Dermis lymphatic vessel endothelial cell (primary cell): ENCODE measurements at places on chromosomes 11 and 22. TPM values are rescaled to one million over a fixed set of nuclear protein-coding genes. Genes with fewer than 3 reads are reported as not detected.

Gene STK33
- total RNA-seq, result 0.76 and 1.4 TPM in 2 replicates

Gene KCNC1
- total RNA-seq, result not detected in 2 replicates

Gene NPAS4
- not detected in 2 replicates for total RNA-seq

Gene FGF4
- not detected in 2 replicates for total RNA-seq

Gene SAA4
- not detected in 2 replicates for total RNA-seq

Gene CECR2
- total RNA-seq, result under 0.01 TPM in 1 of 2 replicates, not detected in the other

Gene RGL4
- total RNA-seq, result not detected in 2 replicates

Gene LRRN4CL
- total RNA-seq, result 0.43 and 0.60 TPM in 2 replicates

Gene MMP12
- not detected in 2 replicates for total RNA-seq

Gene KCNJ11
- total RNA-seq, result 0.65 and 1.1 TPM in 2 replicates

Gene SSTR3
- not detected in 2 replicates for total RNA-seq

Gene SHANK3
- 9.4 and 17.3 TPM in 2 replicates for total RNA-seq

Gene SLC5A12
- not detected in 2 replicates for total RNA-seq

Gene PDGFD
- 58.6 and 81.8 TPM in 2 replicates for total RNA-seq

Gene CLCF1
- 2.0 and 2.4 TPM in 2 replicates for total RNA-seq

Gene KCNA4
- not detected in 2 replicates for total RNA-seq

Gene CCDC87
- 0.11 and 0.17 TPM in 2 replicates for total RNA-seq

Gene CNTF
- 1.5 and 1.6 TPM in 2 replicates for total RNA-seq

Gene GPHA2
- total RNA-seq, result not detected in 2 replicates

Gene RPLP2
- total RNA-seq, result 292 and 295 TPM in 2 replicates

Gene GAL3ST1
- under 0.01 TPM in 1 of 2 replicates, not detected in the other for total RNA-seq

Gene PANX2
- total RNA-seq, result 0.22 and 0.26 TPM in 2 replicates

Gene RASL10A
- 6.2 and 22.6 TPM in 2 replicates for total RNA-seq

Gene SCUBE2
- 1.4 and 3.4 TPM in 2 replicates for total RNA-seq

Gene PDGFB
- 18.0 and 25.9 TPM in 2 replicates for total RNA-seq

Gene CHRNA10
- 0.33 and 0.43 TPM in 2 replicates for total RNA-seq

Gene SERPING1
- not detected in 2 replicates for total RNA-seq

Gene PGA5
- total RNA-seq, result not detected in 2 replicates

Gene LIMK2
- total RNA-seq, result 57.2 and 92.9 TPM in 2 replicates

Gene MCAM
- 17.2 and 35.5 TPM in 2 replicates for total RNA-seq

Gene HBE1
- not detected in 2 replicates for total RNA-seq

Gene LIF
- 0.11 and 0.34 TPM in 2 replicates for total RNA-seq

Gene ADM2
- total RNA-seq, result 0.09 and 0.11 TPM in 2 replicates

Gene CABP4
- total RNA-seq, result 1.5 and 2.0 TPM in 2 replicates

Gene MIOX
- total RNA-seq, result not detected in 2 replicates

Gene CRYBB3
- 0.11 and 0.17 TPM in 2 replicates for total RNA-seq

Gene HEPN1
- not detected in 2 replicates for total RNA-seq

Gene TBX10
- not detected in 2 replicates for total RNA-seq

Gene CCDC188
- 3.7 and 5.2 TPM in 2 replicates for total RNA-seq

Gene LRRC74B
- total RNA-seq, result not detected in 2 replicates

Gene KIRREL3
- total RNA-seq, result not detected in 2 replicates

Gene RBMXL2
- not detected in 2 replicates for total RNA-seq

Gene BTG4
- total RNA-seq, result not detected in 2 replicates

Gene SCUBE1
- 0.86 and 1.8 TPM in 2 replicates for total RNA-seq

Gene BIK
- 1.6 and 4.1 TPM in 2 replicates for total RNA-seq

Gene DDIAS
- 1.6 and 1.8 TPM in 2 replicates for total RNA-seq

Gene RASSF10
- total RNA-seq, result 4.6 and 13.4 TPM in 2 replicates

Gene RAB38
- total RNA-seq, result 0.65 and 1.3 TPM in 2 replicates
